Spinal cord (tissue), 10 donors: ENCODE measurements at places on chromosomes 11 and 22. TPM values are rescaled to one million over a fixed set of nuclear protein-coding genes. Genes with fewer than 3 reads are reported as not detected.

Gene SYCE3
- 0.66 TPM for total RNA-seq

Gene CAPN5
- total RNA-seq: 13.8 TPM

Gene CYP2D6
- total RNA-seq: 0.79 TPM

DNA sequence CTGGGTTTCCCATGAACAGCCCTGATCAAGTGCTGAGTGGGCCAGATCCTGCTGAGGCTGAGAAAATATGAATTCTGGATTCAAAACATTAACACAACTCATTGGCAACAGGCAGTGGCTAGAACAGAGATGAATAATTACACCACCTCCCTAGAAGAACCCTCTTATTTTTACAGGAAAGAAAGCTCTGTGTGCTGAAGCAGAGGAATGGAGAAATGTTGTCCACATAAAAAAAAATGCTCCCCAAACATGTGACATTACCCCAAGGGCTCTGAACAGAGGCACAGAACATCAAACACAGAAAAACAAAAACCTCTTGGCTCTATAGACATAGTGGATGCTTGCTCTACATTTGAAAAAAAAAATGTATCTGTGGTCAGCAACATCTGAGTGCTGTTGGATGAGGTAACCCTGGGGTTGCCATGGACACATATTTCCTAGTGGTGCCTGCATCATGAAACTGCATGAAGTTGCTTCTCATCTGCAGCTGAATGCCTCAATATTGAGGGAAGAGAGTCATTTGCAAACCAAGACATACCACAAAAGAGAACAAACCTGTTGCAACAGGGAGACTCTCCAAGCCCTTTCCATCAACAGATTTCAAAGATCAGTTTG lies 98.8 kb downstream of the SNX19 start:
- peak; percentile 71 for DNase-seq

GRCh38 chr11:101563166-101563565 lies 20.6 kb downstream of the TRPC6 start:
- DNase-seq: no peak

GRCh38 chr22:44032126-44032730 lies 8.1 kb downstream of the PARVB start:
- DNase-seq: no peak

- DNase-seq: no peak
Observed at GRCh38 chr11:3707176-3707575, 36.0 kb upstream of the CHRNA10 start.

GRCh38 chr11:44316659-44317240 lies 6.8 kb upstream of the ALX4 start:
- DNase-seq: no peak

GRCh38 chr11:70167723-70168404 lies 35.2 kb upstream of the FADD start:
- DNase-seq: no peak

DNA sequence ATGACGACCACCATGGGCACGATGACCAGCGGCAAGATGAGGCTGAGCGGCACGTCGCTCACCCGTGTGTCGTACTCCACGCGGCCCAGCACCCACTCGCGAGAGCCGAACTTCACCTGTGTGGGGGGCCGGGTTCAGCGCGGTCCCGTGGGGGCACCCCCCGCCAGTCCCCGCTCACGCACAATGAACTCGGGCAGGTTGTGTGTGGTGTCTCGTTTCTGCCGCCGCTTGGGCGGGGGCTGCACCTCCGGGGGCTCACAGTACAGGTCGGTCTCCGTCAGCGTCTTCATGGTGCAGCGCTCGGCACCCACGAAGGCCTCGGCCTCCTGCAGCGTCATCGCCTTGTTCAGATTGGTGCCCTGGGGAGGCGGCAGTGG lies 11.2 kb upstream of the MAPK11 start:
- no peak for DNase-seq

DNA sequence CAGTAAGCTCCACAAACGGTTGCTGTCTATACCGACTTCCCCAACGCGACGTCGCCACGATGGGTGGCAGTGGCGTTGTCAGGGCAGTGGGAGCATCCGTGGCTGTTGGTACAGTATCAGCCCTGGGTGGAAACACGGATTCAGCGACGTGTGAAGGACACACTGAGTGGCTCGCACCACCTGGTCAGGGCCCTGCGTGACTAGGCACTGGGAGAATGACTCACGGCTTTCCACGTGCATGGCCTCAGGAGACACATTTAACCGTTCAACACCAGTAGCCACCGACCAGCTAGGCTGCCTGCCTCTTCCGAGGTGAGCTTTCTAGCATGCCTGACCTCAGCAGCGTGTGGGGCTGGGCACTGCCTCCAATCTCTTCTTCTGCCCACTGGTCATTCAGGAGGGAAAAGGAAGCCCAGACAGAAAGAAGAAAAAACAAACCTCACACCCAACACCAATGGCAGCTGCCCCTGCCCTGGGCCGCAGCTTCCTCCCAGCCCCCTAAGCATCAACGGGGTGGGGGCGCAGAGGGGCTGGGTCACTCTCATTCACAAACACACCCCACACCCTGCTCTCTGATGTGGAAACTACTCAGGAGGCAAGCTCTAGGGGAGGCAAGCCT lies 59.0 kb downstream of the MYH9 start:
- DNase-seq: no peak

- DNase-seq: no peak
Observed at GRCh38 chr22:50531962-50532674, 2.3 kb upstream of the TYMP start.

- DNase-seq: no peak
Observed at GRCh38 chr11:72241291-72241781, 2.6 kb downstream of the PHOX2A start.

DNA sequence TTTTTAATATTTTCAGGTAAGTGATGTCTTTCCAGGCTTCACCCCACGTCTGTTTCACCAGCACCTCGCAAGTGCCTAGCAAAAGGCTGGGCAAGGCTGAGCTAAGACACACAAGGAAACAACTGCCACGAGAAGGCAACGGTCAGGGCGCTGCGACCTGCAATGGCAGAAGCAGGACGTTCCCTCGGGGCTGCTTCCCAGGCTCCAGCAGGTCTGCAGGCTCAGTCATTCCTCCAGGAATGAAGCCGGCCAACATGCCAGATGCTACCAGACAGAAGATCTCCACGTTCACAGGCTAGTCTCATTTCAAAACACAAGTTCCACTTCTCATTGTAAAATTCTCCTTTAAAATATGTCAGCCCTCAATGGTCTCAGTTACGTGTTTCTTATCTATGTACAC lies 45.5 kb downstream of the CELSR1 start:
- DNase-seq: no peak

GRCh38 chr11:121129362-121130340 lies 28.6 kb downstream of the TECTA start:
- DNase-seq: no peak

GRCh38 chr11:120058931-120059330 lies 79.0 kb downstream of the TRIM29 start:
- no peak for DNase-seq
